Kidney epithelial cell (primary cell): ENCODE measurements at places on chromosomes 4 and X. TPM values are rescaled to one million over a fixed set of nuclear protein-coding genes. Genes with fewer than 3 reads are reported as not detected.

Gene GSX2
- total RNA-seq: not detected in 2 replicates

DNA sequence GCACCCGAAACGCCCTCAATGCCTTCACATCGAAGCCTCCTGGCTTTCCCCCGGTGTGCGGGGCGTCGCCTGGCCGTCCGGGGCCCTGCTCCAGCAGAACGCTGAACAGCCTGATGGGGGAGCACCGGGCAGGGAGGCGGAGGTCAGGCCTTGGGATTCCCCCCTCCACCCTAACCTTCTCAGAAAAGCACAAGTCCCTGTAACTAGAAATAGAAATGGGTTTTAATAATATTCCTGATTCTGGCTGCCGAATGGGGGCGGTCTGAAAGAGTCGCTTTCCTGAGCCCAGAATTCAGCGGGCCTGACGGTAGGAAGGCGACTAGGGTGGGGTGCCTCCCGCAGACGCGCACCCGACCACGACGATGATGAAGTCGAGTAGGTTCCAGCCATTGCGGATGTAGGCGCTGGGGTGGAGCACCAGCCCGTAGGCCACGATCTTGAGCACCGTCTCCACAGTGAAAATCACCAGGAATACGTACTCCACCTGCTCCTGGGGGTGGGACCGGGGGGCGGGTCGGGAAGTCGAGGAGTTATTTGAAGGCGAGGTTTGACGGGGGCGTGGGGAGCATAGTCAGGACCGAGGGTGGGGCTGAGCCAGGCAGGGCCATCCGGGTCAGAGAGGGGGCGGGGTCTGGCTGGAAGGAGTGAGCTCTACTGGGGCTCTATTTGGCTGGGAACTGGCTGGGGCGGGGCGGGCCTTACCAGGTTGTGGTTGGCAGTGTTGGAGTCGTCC lies 2.5 kb downstream of the CACNA1F start:
- no peak for DNase-seq

Gene GYPB
- not detected in 2 replicates for total RNA-seq

GRCh38 chr4:80097400-80098177 lies 24.6 kb upstream of the ANTXR2 start:
- no peak for DNase-seq

DNA sequence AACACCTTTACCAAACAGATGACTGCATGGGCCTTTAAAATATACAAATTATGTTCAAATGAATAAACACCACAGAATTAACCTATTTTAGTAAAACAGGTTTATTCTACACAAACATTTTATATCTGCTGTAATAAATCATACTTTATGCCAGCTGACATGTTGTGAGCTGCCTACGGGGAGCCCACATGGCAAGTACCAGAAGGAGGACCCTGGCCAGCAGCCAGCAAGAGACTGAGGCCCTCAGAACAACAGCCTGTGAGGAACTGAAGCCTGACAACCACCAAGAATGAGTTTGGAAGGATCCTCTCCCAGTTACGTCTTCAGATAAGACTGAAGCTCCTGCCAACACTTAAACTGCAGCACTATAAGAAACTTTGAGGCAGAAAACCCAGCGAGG lies 377.0 kb downstream of the PDGFC start:
- DNase-seq: no peak

DNA sequence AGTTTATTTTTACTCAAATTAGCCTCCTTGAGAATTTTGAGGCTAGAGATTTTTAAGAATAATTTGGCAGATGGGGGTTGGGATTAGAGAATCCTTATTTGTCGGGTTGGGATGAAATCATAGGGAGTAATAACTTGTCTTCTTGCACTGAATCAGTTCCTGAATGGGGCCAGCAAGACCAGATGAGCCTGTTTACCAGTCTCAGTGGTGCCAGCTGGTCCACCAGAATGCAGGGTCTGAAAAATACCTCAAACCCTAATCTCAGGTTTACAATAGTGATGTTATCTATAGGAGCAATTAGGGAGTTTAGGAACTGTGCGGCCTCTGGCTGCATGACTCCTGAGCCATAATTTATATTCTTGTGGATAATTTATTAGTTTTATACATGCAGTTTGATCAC lies 705.9 kb upstream of the AGA start:
- no peak for DNase-seq

DNA sequence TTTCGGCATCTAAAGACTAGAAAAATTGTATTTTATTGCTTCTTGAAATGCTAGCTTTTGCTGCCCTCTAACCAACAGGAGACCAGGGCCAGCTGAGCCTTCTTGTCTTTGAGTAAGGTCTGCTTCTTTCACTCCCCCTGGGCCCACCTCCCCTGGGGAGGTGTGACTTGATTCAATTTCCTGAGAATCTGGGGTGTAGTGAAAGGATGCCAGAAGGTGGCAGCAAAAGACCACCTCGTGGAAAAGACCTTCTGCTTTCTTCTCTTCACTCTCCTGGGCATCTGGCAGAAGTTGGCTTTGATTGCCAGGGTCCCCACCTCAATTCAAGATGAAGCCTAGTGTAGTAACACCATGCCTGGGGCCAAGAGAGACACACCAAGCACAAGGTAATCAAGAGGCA lies 96.5 kb upstream of the MAOA start:
- DNase-seq: no peak

Gene ADAD1
- total RNA-seq: not detected in 2 replicates

Gene RASSF6
- total RNA-seq: 4.4 and 7.0 TPM in 2 replicates

Gene MAOB
- 0.89 and 1.1 TPM in 2 replicates for total RNA-seq

Gene ODAPH
- total RNA-seq: 0.41 and 0.63 TPM in 2 replicates
